ENCODE measurements at places on chromosomes 2 and 18. TPM values are rescaled to one million over a fixed set of nuclear protein-coding genes. Genes with fewer than 3 reads are reported as not detected.

Gene SH3BP4
- 44.5 TPM for total RNA-seq

Gene B3GNT7
- 3.6 TPM for total RNA-seq

DNA sequence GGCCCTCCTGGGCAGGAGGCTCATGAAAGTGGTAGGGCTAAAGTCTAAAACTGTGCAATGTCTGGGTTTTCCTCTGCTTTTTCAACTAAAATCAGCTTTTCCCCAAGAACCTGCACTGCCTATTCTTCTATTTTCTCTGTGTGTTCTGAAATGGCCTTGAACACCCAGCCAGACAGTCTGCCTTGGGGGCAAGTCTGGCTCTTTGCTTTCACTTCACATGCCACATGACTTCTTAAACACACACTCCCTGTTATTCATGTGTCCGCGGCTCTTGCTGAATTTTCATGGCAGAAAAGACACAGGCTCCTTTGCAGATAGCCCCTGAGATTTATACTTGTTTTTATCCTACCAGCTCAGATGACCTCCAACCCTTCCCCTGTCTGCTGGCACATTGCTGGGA is 10.6 kb upstream of the RPIA start:
- DNase-seq: no peak

DNA sequence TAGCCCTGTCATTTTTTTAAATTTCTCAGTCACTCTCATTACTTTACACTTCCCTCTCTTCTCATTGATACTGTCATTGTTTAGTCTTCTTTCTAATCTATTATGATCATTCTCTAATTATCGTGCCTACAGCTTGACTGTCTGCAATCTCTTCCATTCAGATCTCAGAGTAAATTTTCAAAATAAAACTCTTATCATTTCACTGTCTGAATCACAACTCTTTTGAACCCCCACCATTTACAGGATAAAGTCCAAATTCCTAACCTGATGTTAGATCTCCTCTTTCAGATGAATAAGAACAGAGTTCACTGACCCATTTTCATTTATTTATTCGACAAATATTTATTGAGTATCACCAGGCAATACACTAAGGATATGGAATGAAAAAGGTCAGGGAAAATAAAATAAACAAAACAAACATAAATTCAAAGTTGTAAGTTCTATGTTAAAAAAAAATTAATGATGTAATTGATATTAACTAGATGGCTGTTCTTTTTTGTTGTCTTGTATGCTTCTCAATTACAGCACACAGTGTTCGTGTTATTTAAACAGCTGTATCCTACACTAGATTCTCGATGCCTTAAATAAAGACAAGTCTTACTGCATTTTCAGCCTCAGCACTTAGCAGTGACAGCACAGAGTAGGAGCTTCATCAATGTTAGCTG is 631.0 kb downstream of the IRS1 start:
- DNase-seq: no peak

DNA sequence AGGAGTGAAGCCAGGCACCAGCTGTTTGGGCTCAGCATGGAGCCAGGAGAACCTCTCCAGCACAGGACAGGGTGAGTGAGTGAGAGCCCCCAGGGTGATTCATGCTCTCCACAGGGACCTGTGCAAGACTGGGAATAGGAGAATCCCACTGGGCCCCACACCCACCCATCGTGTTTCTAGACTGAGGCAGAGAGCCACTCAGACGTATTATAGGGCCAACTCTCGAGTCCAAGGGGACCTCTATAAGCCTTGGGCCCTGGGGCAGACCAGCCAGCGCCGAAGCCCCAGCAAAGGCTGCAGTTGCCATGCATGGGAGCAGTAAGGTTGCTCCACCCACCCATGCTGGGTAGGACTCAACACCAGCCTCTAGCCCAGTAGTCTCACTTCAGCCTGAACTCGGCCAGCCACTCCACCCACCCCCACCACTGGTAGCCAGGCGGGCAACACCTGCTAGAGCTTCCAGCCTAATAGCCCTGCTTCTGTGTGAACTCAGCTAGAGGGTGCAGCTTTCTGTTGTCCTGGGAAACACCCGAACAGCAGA is 19.0 kb downstream of the PFN4 start:
- DNase-seq: no peak

DNA sequence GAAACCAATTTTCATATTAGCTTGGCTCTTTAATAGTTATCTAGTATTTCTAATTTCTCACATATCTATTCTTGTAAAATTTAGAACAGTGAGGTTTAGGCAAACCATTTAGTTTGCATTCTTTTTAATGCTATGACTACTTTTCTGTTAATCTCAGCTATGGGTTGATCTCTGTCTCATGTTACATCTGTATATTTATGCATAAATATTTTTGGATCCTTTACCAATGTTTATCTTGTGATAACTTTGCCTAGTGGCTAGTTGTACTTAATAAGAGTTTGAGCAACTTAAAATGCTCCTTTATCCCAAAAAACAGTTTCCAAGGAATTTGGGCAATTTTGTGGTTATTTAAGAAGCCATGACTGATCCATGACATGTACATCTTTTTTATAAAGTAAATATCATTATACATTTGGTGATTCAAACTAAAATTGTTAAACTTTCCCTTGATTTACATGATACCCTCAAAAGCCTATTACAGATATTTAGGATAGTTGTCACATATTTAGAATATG is 86.3 kb downstream of the R3HDM1 start:
- DNase-seq: no peak

DNA sequence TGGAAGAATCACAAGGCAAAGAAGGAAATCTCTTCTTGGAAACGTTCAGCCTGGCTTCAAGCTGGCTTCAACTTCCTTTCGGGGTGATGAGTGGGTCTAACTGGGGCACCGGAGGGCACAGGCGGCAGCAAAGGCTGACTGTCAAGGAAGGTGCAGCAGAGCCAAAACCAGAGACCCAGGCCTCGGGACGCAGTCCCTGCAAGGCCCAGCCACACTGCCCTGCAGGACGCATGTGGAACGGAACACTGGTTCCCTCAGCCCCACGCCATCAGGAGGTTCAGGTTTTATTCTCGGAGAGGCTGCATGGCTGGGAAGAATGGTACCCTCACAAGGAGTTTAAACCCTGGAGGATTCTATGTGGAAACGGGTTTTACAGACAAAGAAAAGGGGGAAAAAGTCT is 165.5 kb downstream of the HDAC4 start:
- no peak for DNase-seq

DNA sequence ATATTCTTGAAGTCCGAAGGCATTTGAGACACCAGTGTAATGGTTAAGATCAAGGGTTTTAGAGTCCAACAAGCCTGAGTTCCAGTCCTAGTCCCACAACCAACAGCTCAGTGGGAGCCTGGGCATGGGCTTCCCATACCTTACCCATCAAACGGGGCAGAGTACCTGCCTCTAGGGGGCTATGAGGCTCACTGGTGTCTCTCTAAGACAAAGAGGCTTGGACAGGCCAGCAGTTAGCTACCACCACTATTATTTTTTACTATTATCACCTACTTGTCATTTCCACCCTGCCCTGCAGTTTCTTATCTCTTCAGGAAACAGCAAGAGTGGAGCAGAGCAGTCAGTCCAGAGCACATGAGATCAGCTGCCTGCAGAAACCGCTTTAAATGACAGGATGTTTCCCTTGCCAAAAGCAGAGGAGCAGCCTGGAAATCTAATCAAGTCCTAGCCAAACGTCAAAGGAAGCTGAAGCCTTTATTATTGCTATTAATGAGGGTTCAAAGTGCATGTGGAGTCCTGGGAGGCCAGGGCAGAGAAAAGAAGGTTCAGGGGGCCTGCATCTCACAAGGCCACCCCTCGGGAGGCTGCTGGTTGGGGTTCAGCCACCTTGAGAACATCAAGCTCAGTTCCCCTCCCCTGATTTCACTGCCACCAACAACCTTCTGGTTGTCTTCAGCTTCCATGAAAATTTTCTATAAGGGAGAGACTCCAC is 66.6 kb downstream of the STPG4 start:
- DNase-seq: peak; percentile 43

DNA sequence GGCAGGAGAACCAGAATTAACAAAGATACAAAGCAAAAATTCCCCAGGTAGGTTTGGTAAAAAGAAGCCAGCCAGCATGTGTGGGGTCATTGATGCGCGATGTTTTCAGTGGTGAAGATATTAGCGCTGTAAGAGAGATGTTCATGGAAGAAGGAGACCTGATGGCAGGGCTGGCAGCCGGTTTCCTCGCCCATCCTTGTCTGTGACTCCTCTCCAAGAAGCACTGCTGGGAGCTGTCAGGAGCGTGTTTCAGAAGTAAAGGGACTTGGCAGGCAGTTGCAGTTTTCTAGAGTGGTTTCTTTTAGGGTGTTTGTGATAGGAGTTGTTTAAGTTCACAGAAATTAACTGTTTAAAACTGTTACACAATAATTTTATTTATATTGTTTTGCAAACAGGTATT is 24.6 kb downstream of the TAF1B start:
- DNase-seq: no peak
